Endothelial cell (in vitro differentiated cells): ENCODE measurements at places on chromosomes 4 and X. TPM values are rescaled to one million over a fixed set of nuclear protein-coding genes. Genes with fewer than 3 reads are reported as not detected.

Gene CTAG2
- total RNA-seq: not detected

Gene ITIH6
- 0.13 TPM for total RNA-seq

DNA sequence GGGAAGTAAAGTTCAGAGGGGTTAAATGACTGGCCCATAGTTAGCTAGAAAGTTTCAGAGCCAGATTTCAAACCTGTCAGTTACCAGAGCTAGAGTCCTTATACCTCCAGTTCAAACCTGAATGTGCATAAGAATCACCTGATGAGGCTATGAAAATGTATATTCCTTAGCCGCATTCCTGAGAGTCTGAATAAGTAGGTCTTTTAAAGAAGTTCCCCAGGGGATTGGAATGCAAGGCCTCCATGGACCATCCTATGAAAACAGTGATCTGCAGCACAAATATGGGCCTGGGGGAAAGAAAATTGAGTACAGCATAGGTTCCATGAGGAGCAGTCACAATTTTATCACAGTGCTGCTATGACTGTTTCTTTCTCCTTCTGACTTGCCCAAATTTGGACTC is 263.9 kb upstream of the CXorf66 start:
- DNase-seq: no peak

DNA sequence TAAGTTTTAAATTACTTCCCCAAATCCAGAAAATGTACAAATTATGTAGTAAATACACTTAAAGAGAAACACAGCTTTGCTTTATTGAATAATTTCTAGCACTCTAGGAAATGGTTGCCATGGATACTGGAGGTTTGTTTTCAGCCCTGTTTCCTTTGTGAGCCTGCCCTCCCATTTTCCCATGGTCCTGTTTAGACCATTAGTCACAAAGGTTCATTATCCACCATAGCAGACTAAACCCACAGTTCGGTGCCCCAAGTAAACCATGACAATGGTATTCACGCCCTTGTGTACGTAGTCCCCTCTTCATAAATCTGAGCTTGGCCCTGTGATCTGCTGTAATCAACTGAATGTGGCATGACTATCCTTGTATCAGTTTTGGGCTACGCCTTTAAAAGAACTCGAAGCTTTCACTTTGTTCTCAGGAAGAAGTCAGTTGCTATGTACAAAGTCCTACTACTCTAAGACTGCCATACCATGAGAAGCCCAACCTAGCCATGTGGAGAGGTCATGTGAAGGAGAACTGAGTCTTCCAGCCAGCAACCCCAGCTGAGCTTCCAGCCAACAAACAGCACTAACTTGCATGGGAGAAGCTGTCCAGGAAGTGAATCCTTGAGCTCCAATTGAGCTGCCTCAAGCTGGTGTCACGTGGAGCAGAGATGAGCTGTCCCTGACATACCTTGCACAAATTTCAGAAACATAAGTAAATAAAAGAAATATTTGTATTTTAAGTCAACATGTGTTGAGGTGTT is 300.4 kb downstream of the LDB2 start:
- DNase-seq: peak; percentile 22

DNA sequence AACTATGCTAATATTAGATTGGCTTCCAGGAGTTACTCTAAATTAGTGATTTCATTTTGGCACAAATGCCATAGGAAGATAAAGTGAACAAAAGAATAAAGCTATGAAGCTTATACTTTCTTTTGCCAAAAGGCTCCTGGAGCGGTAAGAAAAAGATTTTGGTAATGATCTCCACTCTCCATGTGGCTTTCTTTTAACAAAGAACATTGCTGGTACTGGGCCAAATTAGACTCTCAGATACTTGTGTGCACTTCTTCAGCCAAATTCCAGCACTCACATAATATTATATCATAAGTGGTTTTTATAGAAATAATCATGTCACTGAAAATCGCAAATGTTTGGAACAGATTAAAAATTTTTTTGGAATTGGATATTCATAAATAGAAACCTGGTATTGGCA is 142.4 kb upstream of the FGF13 start:
- DNase-seq: no peak
